ENCODE measurements at places on chromosomes 7 and 10. TPM values are rescaled to one million over a fixed set of nuclear protein-coding genes. Genes with fewer than 3 reads are reported as not detected.

GRCh38 chr7:122692769-122693309 is 6.1 kb downstream of the RNF133 start:
- DNase-seq, result no peak

DNA sequence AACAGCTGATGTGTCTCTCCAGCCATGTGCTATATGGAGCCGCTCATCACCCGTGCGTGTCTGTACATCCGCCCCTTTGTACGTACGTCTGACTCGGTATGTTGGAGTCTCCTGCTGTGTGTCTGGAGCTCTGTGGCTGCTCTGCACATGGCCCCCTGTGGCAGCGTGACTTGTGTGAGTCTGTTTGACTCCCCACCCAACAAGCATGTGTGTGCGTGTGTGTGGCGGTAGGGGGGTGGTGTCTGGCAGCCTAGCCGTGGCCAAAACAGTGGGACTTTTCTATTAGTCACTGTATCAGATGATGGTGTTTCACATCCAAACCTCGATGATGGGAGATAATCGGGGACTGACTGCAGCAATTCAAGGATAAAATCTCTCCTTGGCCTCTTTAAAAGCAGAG is 94.1 kb downstream of the COL13A1 start:
- no peak for DNase-seq

The AGAP3 gene
- 63.0 TPM for polyA plus RNA-seq

The SLC16A9 gene
- 41.8 TPM for polyA plus RNA-seq

The DGKI gene
- polyA plus RNA-seq, result 1.8 TPM

DNA sequence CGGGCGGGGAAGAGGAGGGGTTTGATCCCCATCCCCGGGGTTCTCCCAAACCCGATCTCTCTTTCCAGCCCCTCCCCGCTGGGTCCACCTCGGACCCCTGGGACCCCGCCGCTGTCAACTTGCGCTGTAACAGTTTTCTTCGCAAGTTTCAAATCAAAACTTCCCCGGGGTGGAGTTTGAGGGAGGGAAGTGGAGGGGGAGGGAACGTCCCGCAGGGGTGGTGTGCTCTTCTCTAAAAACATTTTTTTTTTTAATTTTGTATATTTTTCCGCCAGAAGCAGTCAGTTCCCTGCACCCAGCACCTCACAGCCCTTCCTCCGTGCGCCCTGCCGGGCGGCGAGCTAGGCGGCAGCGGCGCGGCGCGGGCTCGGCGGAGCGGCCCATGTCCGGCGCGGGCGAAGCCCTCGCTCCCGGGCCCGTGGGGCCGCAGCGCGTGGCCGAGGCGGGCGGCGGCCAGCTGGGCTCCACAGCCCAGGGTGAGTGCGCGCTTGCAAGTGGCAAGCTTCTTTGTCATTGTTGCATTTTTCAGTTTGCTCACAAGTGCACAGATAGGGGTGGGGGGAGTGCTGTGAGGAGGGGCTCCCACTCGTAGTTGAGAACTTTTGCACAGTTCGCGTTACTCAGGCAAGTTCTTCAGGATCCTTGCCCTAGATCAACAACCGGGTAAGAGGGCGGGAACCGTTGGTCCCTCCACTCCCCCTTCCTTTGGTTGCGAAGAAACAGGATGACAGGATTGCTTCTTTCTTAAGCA is 933 bp downstream of the MDFIC start:
- DNase-seq, result peak; percentile 73

The NODAL gene
- polyA plus RNA-seq, result 0.18 TPM

DNA sequence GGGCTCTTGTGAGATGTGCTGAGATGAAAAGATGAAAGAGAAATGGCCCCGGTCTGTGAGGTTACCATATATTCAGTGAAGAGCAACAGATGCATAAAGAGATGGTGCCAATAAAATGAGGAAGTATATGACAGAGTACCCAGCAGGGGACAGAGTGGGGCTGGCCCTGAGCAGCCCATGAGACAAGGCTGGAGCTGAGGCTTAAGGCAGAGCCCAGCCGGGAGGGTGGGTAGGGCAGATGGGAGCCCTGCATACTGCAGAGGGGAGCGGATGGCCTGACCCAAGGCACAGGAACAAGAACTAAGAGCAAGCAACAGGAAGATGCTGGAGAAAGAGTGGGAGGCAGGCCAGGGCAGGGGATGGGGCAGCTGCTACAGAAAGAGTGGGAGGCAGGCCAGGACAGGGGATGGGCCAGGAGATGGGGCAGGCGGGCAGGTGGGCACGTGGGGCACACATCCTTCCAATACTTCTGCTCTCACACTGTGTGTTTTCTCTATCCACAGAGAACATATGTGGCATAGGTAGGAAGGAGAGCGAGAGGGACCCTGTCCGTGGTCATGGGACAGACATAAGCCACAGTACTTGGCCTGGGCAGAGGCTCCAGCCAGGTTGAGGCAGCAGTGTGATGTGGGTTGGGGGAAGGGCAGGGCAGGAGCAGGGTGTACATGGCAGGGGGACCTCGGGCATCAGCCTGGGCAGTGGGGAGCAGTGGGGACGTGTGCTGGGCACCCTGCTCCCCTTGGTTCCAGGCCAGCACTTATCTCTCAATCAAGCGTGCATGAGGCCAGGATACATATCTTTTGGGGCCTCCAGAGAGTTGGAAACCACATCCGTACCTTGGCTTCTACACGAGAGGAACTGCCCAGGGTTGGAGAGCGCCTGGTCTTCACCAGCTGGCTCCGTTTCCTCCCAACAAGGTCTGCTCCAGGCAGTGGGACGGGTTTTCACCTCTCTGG is 91.6 kb upstream of the IKZF1 start:
- no peak for DNase-seq

DNA sequence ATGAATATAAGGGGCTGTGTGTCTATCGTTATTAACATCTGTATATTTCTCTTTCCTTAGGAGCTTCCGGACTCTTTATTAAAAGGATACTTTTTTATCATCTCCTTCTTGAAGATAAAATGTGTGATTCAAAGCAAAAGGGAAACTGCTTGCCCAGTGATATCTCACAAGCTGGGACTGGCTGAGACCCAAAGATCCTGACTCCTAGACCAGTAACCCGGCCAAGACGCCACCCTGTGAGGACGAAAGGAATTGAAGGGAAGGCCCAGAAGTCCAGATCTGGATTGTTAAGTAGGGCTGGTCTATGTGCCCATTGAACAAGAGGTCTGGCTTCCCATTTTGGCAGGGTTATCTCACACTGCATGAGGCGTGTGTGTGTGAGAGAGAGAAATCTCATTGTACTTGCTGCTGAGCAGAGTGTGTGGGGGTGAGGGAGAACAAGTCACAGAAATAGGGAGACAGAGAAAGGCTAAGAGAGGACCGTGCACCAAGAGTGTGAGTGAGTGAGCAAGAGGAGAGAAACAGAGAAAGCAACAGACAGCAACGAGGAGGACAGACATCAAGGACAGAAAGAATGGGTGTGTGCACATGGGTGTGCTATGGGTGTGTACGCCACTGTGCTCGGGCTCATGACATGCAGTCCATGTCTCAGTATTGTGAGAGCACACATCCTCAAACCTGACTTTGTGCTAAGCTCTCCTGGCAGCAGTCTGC is 75.4 kb downstream of the PLXNA4 start:
- no peak for DNase-seq

GRCh38 chr7:43656997-43657396 is 72.3 kb downstream of the COA1 start:
- DNase-seq, result no peak

DNA sequence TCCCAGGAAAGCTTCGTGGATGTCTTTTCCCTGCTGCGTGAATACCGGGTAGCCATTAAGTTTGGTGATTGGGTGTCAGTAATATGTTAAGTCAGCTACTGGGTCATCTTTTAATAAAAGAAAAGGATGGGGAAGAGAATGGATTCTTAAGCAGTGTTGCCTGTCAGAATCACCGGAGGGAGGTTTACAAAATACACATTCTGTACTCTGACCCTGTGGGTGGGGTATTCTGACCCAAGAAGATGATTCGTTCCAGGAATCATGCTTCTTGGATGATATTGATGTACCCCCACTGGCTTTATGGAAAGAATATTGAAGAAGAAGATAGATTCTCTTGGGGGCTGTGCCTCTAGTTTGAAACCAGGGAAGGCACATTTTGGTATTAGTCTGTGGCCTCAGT is 18.3 kb downstream of the SGPL1 start:
- no peak for DNase-seq

DNA sequence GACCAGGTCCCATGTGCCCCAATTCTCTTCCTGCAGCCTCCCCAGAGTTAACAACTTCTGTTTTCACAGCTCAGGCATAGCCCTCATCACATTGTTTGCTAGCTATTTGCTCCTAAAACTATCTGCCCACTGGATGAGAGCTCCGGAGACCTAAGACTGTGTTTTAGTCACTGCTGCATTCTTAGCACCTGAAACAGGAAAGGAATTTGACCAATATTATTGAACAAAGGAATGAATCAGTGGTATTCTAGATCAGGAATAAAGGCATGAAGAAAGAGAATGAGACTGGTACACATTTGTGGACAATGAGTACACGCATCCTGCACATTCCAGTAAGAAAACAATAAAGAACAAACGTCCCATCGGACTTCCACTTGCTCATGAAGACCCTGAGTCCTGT is 54.8 kb downstream of the PPP1R17 start:
- no peak for DNase-seq

DNA sequence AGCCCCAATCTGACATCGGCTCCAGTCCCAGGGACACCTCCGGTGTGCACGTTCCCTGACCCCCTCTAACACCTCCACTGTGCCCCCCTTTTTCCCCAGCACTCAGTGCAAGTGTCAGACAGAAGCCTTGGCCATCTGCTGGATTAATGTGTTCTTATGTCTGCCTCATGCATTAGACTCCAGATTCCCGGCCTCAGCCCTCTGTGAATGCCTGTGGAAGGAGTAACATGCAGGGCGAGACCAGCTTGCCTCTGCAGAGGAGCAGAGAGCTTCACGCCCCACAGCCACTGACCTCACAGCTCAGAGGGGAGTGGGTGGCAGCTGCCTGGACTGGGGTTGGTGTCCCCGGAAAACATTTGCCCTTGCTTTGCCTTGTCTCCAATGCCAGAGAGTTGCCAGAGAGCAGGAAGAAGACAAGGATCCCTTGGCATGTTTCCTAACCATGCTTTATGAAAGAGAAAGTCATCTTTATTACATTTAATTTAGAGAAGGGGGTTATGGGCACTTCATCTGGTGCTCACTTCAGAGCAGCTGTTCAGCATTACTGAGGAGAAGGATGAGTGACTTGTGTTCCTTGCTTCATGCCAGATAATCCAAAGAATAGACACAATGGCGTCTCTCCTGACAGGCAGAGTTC is 91.6 kb upstream of the CXCL12 start:
- DNase-seq, result no peak

DNA sequence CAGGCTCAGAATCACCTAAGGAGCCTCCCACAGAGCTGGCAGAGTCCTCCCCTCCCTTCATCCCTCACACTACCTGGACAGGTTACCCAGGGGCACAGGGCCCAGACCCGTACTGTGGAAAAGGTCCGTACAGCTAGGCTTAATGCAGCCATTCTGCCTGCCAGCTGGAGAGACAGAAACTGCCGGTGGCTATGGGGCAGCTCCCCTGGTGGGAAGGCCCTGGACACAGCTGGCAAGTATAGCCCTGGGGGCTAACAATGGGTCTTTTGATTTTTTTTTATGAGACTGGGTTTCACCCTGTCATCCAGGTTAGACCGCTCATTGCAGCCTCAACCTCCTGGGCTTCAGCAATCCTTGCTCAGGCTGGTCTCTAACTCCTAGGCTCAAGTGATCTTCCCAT is 68.3 kb downstream of the GNA12 start:
- DNase-seq, result no peak

The WNT8B gene
- 1.0 TPM for polyA plus RNA-seq

GRCh38 chr7:55903985-55904759 is 16.9 kb downstream of the ZNF713 start:
- no peak for DNase-seq

- DNase-seq, result no peak
Observed at GRCh38 chr7:114936471-114936870, 14.6 kb downstream of the MDFIC start.

The OR6B1 gene
- polyA plus RNA-seq, result 0.05 TPM

The EVX1 gene
- polyA plus RNA-seq, result not detected

The MET gene
- 46.0 TPM for polyA plus RNA-seq

- DNase-seq, result no peak
Observed at GRCh38 chr7:859359-860030, 16.9 kb upstream of the GET4 start.

GRCh38 chr7:147235645-147236382 is 1119.2 kb downstream of the CNTNAP2 start:
- DNase-seq, result no peak

DNA sequence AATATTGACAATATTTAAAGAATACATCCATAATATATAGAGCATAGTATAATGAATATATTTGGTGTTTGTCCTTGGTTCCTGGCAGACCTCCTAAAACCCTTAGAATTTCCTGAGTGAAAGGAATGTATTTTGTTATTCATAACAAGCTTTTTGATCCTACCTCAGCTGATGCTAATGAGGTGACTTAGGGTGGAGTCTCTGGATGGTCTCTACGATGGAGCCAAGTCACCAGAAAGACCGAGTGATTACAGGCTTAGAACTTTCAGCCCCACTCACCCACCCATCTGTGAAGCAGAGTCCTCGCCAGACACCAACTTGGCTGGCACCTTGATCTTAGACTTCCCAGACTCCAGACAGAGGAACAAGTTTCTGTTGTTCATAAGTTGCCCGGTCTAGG is 35.9 kb downstream of the UPF2 start:
- DNase-seq, result no peak

DNA sequence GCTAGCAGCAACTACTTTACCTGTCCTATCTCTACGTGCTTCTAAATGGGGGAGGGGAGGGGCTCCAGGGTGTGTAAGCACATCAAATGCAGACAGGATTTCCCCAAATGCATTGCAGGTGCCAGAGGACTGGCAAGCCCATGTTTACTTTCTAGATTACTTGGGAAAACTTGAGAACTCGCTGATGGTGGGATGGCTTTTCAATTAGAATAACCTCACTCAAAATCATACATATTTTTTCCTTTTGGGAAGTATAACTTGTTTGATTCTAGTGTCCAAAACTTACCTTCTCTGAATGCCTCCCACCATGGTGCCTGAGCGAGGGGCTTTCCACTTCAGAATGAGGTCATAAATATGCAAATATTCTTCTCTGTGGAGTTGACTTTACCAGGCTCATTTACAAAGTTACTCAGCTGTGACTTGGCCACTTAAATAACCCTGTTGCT is 191.3 kb upstream of the RHOBTB1 start:
- DNase-seq, result no peak

DNA sequence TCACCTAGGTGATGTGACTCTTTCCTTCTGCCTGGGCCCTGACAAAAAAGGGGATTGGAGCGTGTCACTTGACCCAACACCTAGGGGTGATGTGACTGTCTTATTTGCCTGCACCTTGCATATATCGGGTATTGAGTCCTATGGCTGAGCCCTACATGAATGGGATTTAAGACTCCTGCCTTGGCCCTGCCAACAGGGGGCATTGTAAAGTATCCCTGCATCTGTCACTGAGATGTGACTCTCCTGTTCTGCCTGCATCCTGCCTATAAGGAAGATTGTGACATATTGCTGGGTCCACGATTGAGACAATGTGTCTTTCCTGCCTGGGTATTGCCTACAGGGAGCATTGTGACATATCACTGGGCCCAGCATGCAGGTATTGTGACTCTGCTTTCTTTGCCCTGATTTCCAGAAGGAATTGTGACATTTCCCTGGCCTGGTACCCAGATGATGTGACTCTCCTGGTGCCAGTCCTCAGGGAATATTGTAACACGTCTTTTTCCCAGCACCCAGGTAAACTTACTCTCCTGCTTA is 14.2 kb upstream of the ZNF107 start:
- DNase-seq, result no peak

GRCh38 chr7:64665980-64666662 is at the start of gene ZNF107:
Gene ZNF107, plus strand, starts transcription at chr7:64666133. Its CDS starts 150 bp downstream, at chr7:64666283.
- DNase-seq, result peak; percentile 60

- no peak for DNase-seq
Observed at GRCh38 chr10:112775892-112776674, 174.0 kb upstream of the TCF7L2 start.
